Activated CD4-positive, alpha-beta T cell treated with anti-CD3 and anti-CD28 coated beads for 24 hours (primary cell): ENCODE measurements at places on chromosomes 3 and 15.
A peak's percentile ranks its signal among the peaks of the same experiment; 100 is the strongest.

GRCh38 chr3:115071601-115072000 is 75.5 kb downstream of the ZBTB20 start:
- no peak for DNase-seq

DNA sequence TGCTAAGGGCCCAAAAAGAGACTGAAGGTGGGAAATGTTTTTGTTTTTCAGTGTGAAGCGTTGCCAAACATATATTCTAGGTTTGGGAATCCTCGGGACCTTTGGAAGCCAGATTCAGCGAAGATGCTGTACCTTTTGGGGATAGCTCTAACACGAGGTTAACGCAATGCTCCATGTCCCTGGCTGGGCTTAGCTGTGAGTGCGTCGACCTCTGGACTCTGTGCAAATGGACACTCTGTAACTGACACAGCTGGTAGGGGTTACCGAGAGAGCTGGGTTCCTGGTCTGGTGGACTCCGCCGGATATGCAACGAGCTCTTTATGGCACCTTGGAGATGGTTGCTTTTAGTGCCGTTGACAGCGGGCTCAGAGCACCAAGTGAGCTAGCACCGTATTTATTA is 724 bp upstream of the SH3GL3 start:
- DNase-seq, result no peak

DNA sequence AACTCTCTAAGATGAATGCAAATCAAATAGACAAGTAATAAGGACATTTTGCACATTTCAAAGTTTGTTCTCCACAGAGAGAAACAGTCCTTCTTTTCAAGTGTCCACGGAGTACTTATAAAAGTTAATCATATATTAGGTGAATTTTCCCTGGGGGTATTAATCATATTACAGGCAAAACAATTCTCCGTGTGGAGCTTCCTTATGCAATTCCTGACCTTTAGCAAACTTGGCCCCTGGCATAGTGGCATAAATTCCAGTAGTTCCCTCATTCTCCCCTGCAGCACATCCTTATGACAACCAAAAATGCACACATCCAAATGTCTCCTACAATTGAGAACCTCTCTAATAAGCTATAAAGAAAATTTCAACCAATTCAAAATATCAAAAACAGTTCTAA is 34.4 kb downstream of the FSIP1 start:
- DNase-seq, result no peak

DNA sequence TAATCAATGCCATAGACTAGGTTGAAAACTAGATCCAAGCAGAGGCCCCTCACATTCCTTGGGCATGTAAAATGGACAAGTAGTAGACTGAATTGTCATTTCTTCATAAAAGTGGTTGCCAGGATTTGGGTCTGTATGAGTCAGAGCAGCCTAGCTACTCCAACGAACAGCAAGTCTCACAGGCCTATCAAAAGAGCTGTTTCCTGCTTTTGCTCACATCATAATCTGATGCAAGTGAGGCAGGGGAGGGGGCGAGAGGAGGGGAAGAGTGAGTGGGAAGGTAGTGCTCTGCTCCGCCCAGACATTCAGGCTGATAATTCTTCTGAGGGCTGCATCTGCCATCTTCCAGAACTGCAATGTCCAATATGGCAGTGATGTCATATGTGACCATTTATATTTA is 228.9 kb upstream of the PRICKLE2 start:
- DNase-seq, result no peak

GRCh38 chr15:70077188-70078147 is 20.2 kb downstream of the TLE3 start:
- DNase-seq, result no peak

GRCh38 chr3:72123908-72124441 is 339.0 kb upstream of the PROK2 start:
- no peak for DNase-seq

- DNase-seq, result no peak
Observed at GRCh38 chr3:71482771-71483170, 100.8 kb downstream of the FOXP1 start.

- no peak for DNase-seq
Observed at GRCh38 chr3:31917303-31918005, 63.6 kb downstream of the OSBPL10 start.

DNA sequence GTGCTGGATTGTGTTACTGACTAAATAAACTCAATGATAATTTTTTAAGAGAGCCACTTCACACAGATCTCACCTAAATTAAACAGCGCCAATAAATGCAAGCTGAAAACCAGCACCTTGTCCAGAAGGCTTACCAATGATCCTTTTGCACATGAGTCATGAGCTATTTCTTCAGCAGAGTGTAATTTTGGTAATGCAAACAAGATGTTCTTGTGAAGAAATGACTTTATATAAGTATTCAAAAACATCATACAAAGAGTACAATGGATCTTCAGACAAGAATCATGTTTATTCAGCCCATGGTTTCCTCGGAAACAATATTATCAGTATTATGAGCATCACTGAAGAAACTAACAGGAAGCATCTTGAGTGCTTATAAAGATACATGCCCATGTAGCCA is 263.8 kb upstream of the UBE2E2 start:
- no peak for DNase-seq

DNA sequence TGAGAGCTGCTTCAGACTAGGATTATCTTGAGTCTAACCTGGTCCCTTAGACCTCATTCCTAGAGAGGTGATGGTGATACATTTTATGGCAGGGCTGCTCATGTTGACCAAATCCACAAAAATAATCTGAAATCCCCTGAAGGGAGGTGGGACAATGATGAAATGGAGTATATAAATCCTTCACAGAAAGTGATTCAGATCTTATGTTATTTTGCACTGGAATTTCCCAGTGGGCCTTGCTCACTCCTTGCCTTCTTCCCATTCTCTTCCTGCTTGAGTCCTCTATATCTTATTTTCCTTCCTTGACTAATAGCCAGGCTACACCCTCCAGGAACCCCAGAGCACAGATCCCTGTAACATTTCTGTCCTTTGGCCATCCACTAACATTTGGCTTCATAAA is 10.4 kb upstream of the TMEM202 start:
- DNase-seq, result no peak

DNA sequence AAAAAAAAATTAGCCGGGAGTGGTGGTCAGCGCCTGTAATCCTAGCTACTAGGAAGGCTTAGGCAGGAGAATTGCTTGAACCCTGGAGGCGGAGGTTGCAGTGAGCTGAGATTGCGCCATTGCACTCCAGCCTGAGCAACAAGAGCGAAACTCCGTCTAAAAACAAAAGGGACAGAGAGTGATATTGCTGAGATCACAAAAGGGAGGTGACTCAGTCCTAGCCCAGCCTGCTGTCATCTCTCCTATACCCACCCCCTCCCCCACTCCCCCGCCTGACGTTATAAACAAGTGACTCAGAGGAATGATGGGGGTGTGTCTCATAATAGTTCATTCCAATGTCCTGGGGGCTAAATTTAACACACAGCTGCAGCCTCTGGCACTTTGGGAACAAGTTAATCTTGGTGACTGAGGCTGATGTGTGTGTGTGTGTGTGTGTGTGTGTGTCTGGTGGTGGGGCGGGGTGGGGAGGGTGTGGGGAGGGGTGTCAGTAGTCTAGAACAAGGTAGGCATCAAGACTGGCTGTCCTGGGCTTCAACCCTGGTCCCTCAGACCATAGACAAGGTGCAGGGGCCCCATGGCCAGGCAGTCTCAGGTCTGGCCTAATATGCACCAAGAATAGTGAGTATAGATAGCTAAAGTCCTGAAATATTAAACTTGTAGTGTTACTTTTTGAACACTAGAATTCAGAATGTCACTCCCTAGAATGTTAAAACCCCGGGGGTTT is 1.3 kb upstream of the KLHL40 start:
- DNase-seq, result peak; percentile 38

GRCh38 chr3:171453180-171453886 is 6.9 kb downstream of the TNIK start:
- no peak for DNase-seq

- no peak for DNase-seq
Observed at GRCh38 chr3:9883706-9884554, 3.9 kb upstream of the CIDEC start.

DNA sequence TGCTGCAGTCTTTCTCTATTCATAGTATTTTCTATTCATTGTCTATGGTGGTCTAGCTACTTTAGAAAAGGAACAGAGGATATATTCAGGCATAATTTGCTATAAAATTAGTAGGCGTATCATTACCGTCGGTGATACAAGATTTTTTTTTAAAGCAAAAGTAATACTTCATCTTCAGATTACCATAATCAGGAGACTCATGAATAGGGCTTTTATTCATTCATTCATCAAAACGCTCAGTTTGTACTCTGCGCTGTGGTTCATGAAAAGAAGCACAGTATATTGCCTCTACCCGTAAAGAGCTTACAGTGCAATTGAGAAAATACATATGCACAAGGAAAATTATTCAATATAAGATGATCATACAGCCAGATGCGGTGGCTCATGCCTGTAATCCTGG is 136.7 kb upstream of the CHRM5 start:
- no peak for DNase-seq

DNA sequence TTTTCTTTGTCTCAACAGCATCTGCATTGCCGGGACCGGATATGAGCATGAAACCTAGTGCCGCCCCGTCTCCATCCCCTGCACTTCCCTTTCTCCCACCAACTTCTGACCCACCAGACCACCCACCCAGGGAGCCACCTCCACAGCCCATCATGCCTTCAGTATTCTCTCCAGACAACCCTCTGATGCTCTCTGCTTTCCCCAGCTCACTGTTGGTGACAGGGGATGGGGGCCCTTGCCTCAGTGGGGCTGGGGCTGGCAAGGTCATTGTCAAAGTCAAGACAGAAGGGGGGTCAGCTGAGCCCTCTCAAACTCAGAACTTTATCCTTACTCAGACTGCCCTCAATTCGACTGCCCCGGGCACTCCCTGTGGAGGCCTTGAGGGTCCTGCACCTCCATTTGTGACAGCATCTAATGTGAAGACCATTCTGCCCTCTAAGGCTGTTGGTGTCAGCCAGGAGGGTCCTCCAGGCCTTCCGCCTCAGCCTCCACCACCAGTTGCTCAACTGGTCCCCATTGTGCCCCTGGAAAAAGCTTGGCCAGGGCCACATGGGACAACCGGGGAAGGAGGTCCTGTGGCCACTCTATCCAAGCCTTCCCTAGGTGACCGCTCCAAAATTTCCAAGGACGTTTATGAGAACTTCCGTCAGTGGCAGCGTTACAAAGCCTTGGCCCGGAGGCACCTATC is 5.0 kb downstream of the NUTM1 start:
- no peak for DNase-seq

- DNase-seq, result no peak
Observed at GRCh38 chr3:49831341-49831740, 17.6 kb upstream of the UBA7 start.

- no peak for DNase-seq
Observed at GRCh38 chr3:88628901-88629300, 478.5 kb upstream of the EPHA3 start.

DNA sequence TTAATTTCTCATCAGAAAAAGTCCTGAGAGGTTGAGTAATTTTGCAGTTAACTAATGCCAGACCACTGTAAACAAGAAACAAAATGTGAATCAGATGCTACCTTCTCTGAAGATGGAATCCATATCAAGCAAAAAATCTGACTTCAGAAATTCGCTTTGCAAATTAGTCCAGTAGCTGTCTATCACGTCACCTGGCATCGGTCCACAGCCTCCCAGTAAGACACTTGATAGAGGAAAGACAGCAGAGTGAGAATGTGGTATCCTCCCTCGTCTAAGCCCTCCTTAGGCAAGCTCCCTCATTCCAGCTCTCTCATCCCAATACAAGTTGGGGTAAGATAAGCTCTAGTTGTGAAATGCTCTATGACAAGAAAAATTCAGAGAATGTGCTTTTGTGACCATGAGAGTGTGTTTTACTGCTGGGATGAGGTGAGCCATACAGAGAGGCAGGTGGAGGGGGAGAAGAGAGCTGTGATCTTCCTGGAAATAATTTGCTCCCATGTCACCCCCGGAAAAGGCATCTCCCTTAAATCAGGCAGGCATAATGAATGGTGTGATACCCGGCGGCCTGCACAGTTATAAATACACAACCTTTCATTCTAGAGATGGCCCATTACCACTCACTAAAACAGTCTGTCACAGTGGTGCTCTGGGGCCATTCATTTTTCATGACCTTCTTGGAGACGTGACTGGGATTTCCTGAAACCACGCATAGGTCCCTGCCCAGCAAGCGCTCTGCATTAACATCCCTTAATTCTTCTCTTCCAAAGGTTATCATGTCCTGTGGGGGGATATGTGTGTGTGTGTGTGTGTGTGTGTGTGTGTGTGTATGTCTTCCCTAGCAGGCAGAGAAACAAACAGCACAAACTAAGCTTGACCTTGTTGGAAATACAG is 602.0 kb upstream of the KCNMB2 start:
- DNase-seq, result no peak
